ENCODE measurements at places on chromosomes 5 and 9. TPM values are rescaled to one million over a fixed set of nuclear protein-coding genes. Genes with fewer than 3 reads are reported as not detected.

DNA sequence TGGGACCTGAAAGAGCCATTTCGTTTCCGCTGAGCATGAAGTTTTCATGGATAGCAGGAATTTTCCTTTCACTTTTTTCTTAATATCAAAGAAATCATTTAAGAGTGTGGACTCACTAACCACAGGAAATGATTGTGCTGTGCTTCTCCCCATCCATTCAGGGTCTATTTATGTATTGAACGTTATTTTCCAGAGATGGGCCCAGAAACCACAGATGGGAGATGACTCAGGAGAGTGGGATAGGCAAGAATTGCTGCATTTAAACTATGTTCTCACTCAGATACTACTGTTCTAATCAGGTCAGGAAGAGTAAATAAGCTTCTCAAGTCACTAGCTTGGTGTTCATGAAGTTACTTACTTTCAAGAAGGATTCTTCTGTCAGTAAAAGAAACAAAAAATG is 763.8 kb downstream of the DTWD2 start:
- DNase-seq, result no peak

DNA sequence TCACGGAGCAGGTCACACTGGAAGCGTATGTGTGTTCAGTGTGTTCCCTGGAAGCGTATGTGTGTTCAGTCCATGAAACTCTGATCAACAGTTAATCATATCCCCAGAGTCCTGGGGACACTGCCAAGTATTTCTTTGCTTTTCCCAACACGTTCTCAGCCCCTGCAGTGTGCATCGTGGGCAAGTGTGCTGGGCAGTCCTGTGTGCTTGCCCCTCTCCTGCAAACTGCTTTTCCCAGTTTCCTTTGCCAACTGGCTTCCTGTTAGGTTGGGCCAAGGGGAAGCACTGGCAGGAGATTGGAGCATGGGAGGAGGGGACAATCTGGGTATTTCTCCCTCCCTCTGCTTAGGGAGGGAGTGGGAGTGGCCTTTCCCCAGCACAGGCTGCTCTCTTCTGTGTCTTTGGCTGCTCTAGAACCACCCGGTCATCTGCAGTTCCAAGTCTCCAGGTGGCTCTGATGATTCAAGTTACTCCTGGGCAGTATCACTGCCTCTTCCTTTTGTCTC is 36.8 kb upstream of the NEK6 start:
- DNase-seq, result no peak

- no peak for DNase-seq
Measured at GRCh38 chr9:6330958-6331634, 2.9 kb downstream of the TPD52L3 start.

GRCh38 chr9:81804306-81804705 is 115.0 kb upstream of the TLE1 start:
- DNase-seq, result no peak

DNA sequence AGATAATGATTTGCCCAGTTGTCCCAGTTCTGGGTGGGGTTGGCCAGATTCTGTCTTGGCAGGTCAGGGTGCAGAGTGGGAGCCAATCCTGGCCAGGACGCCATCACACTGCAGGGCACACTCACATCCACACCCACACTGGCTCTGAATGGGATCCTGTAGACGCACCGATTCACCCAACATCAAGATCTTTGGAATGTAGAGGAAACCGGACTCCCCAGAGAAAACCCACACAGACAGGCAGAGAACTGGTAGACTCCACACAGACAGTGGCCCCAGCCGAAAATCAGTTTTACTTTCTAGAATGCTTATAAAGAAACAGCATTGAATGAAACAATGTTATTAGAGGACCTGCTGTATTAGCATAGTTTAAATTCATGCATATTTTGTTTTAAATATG is 343.1 kb upstream of the DAB2 start:
- no peak for DNase-seq

GRCh38 chr5:14900693-14901461 is 29.3 kb upstream of the ANKH start:
- DNase-seq, result no peak

- no peak for DNase-seq
Measured at GRCh38 chr5:83406906-83407305, 64.6 kb upstream of the VCAN start.

Gene CCNJL
- total RNA-seq, result 123 TPM

Gene ARPC5L
- total RNA-seq, result 25.2 TPM

Gene HAVCR1
- not detected for total RNA-seq

Gene RGS3
- total RNA-seq, result 18.9 TPM

Gene ZDHHC11
- total RNA-seq, result 73.0 TPM

Measured in glutamatergic neuron (in vitro differentiated cells).